ENCODE measurements at places on chromosomes 12 and 14.
A peak's percentile ranks its signal among the peaks of the same experiment; 100 is the strongest.

GRCh38 chr12:32705783-32706182, 26.7 kb downstream of the DNM1L start:
- no peak for DNase-seq

- peak; percentile 65 for DNase-seq
Measured at GRCh38 chr12:11486623-11487444, 91.5 kb upstream of the PRB2 start.

DNA sequence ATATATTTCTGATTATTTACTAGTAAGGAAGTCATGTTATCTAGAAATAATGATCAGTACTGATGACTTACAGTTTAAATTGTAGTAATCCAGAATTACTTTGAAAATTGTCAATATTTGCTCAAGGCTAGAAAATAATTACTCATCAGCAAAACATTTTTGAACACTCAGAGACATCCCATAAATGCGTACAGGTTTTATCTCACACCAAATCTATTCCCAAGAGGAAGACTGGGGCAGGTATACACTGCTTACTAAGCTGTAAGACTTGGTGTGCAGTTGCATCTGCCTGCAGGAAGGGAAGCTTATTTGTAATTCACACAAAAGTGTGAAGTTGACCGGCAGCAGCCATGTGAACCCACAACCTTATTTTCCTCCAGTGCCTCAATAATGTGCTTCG, 146.4 kb downstream of the CCER1 start:
- DNase-seq = no peak

DNA sequence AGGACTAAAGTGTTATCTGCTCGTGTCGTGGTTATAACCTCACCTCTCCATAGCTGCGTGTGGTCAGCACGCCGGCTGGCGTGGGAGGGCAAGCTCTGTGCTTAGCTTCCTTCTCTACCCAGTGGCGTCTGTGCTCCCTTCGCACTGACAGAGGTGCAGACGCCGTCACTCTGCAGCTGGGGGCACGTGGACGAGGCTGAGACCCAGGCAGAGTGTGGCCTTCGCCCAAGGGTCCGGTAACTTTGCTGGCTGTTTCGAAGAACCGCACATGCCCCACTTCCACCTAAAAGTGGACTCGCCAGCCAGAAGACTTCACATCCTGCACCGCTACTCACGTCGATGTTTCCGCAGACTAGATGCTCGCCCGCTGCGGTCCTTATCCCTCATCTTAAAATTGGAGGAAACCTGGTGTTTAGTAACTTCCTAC, 35.9 kb upstream of the DYNC1H1 start:
- DNase-seq = no peak

DNA sequence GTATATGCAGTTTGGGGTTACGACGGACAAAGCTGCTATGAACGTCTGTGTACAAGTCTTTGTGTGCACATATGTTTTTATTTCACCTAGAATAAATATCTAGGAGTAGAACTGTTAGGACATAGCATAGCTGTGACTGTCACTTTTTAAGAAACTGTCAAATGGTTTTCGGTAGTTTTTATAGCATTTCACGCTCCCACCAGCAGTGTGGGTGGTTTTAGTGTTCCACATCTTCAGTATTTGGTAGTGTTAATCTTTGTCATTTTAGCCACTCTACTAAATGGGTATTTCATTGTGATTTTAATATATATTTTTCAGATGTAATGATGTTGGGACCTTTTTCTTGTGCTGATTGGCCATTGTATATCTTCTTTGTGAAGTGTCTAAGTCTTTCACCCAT, 109.1 kb upstream of the BCAT1 start:
- DNase-seq = no peak

- no peak for DNase-seq
Measured at GRCh38 chr12:62925680-62926079, 9.3 kb downstream of the PPM1H start.

DNA sequence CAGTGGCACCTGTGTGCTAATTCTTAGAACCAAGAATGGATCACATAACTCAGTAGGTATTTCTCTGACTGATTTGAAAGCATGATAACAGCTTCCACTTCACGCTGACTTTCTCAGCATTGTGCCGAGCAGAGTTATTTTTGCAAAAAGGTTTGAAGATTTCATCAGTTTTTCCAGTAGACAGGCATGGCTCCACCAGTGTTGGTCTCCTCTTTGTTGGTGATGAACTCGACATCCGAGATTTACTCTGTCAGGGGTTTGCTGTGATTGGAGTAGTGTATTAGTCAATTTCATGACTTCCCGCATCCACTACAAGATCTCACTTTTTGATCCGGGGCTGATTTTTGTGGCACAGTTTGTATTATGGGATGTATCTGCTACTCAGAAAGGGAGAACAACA, 85.3 kb downstream of the PRKCH start:
- DNase-seq = no peak

GRCh38 chr12:11732715-11733114, 83.2 kb downstream of the ETV6 start:
- DNase-seq = no peak
